ENCODE measurements at places on chromosomes 1 and 21.

DNA sequence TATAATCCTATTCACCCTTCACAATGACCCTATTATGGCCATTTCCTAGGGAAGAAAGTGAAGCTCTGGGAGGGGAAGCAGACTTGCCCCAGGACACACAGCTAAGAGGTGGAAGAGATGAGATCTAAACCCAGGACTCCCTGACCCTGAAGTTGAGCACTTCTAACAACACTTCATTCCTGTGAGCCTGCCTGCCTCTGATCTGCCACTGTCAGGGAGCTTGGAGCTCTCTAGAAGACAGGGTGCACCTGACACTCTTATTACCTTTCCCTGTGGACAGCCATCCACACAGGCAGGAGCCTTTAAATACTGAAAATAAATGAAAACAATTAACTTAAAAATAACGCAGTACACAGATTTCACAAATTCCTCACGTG lies 599 bp downstream of the MKNK1 start:
- DNase-seq, result no peak

DNA sequence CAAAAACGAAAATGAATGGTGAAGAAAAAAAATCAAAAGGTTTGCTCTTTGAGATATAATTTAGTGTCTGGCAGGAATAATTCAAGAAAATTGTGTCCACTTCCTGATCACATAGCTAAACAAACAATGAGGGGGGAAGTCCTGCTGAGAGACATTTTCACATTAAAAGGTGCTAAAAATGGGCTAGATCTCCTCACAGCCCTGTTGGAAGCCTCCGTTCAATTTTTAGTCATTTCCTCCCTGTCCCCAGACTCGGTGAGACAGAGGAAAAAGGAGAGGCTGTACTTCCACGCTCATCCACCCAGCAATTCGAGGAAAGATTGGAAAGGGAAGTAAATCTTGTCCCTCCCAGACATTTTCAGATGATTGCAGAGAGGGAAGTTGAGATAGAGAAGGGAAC lies 103.7 kb downstream of the BARHL2 start:
- DNase-seq, result no peak

DNA sequence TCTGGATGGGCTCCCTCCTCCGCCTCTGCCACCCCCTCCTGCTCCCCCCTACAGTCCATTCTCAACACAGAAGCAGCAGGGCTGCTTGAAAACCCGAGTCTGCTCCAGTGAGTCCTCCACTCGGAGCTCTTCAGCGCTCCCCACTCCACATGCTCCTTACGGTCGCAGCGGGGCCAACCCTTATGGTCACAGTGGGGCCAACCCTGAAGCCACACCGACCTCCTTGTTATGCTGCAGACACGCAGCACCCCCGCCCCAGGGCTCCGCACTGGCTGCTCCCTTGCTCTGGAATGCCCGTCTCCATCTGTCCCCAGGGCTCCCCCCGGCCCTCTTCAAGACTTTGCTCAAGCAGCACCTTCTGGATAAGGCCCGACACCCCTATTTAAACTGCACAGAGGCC lies 22.6 kb downstream of the GPR157 start:
- DNase-seq, result no peak

DNA sequence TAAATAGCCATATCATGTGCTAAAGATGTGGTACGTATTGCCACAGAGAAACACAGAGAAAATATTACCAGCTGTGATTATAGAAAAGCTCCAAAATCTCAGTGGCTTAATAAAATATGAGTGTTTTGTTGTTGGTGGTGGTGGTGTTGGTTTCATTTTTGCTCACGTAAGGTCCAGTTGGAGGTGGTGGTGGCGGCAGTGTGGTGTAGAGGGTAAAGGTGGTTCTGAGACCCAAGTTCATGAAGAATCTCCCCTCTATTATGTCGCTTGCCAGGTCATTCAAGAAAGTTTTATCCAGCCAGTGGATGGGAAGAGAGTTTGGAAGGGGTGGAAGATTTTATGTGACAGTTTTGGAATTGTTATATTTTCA lies 217.6 kb upstream of the SAMSN1 start:
- DNase-seq, result no peak

DNA sequence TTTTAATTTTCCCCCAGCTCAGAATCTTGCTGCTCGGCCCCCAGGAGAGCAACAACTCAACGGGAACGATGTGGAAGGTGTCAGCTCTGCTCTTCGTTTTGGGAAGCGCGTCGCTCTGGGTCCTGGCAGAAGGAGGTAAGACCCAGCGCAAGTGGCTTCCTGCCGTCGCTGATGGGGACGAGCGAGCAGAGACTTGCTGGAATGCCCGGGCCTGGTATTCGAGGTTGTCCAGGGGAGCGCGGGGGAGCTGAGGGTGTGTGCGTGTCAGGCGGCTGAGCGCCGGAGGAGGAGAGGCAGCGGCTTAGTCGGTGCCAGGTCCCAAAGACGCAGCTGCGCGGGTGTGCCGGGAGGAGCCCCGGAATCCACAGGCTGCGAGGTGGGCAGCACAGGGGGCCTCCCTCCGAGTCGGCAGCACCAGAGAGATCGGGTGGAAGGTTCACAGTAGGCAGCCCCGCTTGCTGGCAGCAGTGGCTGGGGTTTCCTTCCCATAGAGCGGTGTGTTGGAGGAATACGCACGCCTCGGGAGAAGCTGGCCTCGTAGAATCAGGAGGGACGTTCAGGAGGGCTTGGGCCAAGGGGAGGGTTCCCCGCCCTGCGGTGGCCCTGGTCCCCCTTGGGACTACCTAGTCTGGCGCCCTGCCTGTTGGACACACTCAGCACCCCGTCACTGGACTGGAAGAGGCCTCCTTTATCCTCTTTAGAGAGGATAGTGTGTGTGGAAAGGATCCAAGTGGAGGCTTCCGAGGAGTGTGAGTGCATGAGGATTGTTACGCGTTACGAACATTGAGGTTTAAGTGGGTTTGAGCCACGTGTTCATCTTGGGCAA lies 547 bp downstream of the PDPN start:
- DNase-seq, result no peak

DNA sequence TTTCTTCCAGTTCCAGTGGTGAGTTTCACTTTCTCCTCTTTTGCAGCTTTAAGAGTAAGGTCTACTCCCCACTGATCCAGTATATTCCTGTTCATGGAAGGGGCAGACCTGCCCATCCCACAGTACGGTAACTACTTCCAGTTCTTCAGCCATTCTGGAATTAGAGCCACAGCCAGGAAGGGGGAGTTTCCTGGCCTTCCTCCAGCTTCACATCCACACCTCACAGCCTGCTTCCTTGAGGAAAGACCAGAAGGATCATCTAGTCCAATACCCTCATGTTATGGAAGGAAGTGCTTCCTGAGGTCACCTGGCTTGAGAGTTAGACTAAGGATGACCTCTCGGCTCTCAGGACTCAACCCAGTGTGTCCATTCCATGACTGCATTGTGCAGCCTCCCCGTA lies 597.8 kb downstream of the KIF26B start:
- no peak for DNase-seq

DNA sequence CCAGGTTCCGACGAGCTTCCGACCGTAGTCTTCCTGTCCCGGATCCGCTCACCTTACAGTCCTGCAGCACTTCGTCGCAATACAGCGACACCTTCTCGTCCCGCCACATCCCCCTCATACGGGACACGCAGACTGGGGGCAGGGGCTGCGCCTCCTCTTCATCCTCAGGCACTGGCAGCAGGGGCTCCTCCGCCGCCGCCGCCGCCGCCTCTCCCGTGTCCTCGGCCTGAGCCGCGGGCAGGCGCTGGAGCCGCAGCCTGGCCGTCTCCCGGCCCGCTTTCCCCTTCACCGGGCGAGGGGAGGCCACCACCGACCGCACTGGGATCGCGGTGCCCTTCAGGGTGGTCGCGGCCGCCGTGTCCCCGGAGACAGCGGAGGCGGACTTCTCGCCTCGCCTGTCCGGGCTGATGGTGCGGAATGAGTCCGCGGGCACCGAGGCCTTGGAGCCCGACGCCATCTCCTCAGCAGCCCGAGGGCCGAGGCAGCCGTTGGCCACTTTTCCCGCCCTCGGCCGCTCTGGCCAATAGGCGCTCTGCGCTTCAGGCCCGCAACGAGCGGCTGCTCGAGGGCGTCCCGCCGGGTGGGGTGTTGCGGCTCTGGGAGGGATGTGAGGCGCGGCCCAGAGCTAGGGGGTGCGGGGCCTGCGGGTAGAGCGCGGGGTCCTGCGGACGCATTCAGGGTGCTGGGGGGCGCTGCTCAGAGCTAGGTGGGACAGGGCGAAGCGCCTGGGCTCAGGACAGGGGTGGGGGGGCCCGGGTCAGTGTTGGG lies at the start of gene SHCBP1L:
Gene SHCBP1L (minus strand): TSS at position 490 of the 768 bp plus-strand sequence. CDS start 33 bp downstream, at position 457.
- DNase-seq, result no peak

GRCh38 chr1:14616632-14617396 lies 18.3 kb downstream of the KAZN start:
- DNase-seq, result no peak

- DNase-seq, result no peak
Measured at GRCh38 chr1:174222166-174222949, 63.0 kb downstream of the RABGAP1L start.

DNA sequence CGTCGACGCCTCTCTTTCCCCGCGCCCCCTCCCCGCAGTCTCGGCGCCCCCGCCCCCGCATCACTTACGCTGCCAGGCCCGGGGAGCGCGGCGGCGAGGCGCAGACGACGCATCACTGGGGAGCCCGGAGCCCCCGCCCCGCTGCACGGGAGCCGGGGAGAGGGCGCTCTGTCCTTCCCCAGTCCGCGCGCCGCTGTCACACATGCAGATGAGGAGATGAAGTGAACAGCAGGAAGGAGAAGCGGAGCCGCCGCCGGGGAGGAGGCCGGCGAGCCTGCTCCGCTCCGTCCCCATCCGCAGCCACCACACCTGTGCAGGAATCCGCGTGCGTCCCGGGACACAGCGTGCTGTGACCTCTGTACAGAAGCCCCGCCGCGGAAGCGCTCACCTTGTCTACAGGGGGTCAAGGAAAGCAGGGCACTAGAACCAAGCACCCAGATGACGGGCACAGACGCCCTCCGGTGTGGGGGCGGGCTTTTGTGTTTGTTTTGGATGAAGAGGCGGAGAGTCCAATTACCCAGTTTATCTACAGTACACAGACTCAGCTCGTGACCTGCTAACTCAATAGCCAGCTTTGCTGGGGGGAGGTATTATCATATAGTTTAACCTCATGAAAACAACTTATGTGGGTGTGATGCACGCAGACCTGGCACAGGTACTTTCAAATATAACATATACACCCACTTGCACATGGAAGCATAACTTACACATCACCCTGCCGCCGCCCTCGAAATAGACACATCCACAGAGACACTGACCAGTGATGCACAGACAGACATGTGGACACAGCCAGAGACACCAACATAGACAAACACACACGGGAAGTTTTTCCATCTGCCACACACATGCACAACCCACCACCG lies 12.4 kb downstream of the KLHDC8A start:
- DNase-seq, result peak; percentile 53

GRCh38 chr1:220797553-220797952 lies 10.8 kb downstream of the MTARC1 start:
- no peak for DNase-seq

DNA sequence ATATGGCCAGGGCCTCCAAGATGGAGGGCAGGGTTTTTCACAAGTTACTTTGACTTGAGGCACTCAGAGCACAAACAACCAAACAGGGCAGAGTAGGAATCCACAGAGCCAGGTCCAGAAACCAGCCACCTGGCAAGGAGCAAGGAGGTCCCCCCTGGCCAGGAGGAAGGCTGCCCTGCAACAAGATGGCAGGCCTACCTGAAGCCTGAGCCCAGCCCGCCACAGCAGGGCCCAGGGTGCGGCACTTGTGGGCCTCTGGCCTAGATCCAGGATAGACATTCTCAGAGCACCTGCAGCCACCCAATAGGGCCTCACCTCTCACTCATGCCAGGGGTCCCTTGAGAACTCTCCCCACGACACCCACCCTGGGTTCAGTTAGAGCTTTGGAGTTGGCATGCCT lies 11.5 kb downstream of the SH3BGRL3 start:
- no peak for DNase-seq

GRCh38 chr1:221630236-221630635 lies 111.7 kb downstream of the DUSP10 start:
- DNase-seq, result no peak

DNA sequence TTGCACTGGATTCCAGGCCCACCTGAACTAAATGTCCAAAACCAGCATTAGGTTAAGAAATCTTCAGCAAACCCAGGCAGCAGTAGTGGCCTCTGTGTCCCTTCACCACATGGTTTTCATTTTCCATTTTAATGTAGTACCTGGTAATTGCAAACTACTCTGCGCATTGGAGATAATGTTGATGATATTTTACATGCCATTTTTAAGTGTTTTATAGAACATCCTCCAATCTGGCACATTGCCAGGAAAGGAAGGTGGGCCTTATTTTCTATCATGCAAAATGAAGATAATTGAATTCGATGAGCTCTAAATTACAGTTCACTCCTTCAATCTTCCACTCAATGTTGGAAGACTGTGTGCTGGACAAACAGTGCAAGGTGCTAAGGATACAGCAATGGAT lies 89.5 kb downstream of the ZC3H11B start:
- no peak for DNase-seq

GRCh38 chr1:117634631-117635030 lies 28.8 kb downstream of the TENT5C start:
- DNase-seq, result no peak

DNA sequence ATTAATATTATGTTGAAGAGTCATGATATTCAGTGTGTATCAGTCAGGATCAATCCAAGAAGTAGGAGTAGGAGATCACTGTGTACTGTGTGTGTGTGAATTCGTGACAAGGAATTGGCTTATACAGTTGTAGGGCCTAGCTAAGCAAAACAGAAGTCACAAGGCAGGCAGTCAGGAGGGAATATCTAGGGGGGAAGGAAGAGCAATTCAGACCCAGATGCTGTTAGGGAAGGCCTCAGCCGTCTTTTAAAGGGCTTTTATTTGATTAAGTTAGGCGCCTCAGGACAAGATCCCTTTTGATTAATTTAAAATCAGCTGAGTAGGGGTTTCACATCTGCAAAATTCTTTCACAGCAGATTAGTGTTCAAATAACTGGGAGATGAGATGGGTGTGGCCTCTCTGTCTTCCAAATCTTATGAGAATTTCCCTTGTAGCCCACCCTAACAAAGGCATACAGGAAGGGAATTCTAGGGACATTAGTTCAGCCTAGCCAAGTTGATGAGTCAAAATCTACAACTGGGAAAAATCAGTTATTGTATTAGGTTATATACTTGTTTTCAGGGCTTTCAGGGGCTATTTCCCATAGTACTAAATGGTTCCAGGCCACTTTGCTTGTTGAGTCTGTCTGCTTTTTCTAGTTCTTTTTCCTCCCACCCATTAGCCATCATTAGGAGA lies 47.4 kb downstream of the ALG6 start:
- DNase-seq, result no peak

GRCh38 chr1:213123536-213123935 lies 72.5 kb downstream of the RPS6KC1 start:
- no peak for DNase-seq

GRCh38 chr1:212667223-212668139 lies 32.2 kb downstream of the BATF3 start:
- no peak for DNase-seq

DNA sequence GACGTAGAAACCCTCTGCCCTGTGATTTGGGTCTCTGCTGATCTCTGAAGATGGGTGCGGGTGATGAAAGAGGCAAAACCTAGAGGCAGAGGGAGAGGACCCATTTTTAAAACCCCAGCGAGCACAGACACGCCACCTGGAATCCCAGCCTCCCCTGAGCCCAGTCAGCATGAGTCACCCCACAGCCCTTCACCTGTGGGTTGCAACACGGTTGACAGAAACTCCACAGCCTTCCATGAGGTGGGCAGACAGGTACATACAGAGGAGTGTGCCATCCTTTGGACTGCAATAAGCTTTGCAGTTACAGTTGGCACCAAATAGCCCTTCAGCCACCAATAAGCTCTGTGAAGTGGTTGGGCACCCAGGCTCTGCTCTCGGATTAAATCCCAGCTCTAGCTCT lies 2.1 kb upstream of the GRHL3 start:
- DNase-seq, result no peak

- no peak for DNase-seq
Measured at GRCh38 chr1:159055181-159055641, 21.4 kb downstream of the AIM2 start.

- no peak for DNase-seq
Measured at GRCh38 chr1:218108034-218108433, 177.1 kb upstream of the RRP15 start.

Data from stimulated activated naive CD8-positive, alpha-beta T cell treated with anti-CD3 and anti-CD28 coated beads, Interleukin-15, Interleukin-2, amounts not matched to agents 100 U/mL and 50 U/mL, for 24 hours (primary cell).